Memory B cell (primary cell): ENCODE measurements at places on chromosomes 6 and 20.

GRCh38 chr6:39904946-39905639 lies 29.2 kb downstream of the MOCS1 start:
- no peak for DNase-seq
- H3K27me3 ChIP-seq, result peaks cover 4% of the 10 kb centered on the region
- no peak overlapping the region for H3K4me3 ChIP-seq

DNA sequence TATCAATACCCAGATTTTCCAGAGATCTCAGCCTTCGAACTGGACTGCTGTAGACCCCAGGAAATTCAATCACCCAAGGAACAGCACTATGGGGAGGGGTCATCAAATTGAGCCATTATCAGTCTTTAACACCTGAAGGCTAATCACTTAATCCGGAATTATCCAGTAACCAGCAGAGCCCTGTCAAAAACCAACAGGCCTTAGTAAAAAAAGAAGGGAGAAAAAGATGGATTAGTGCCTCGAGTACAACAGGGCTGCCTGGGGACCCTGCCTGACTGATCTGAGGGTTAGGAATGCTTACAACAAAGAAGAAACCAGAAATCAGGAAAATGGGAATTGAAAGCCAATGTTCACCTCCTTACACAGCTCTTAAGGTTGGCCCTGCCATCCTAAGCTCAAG lies 7.6 kb downstream of the RRAGD start:
- peaks cover 2% of the 10 kb centered on the region for H3K27me3 ChIP-seq
- no peak for DNase-seq
- peaks cover 3% of the 10 kb centered on the region for H3K4me1 ChIP-seq
- H3K27ac ChIP-seq, result no peak overlapping the region

GRCh38 chr6:5229356-5229755 lies 31.4 kb downstream of the LYRM4 start:
- H3K4me3 ChIP-seq, result no peak overlapping the region
- H3K27ac ChIP-seq, result no peak overlapping the region
- no peaks in the 10 kb centered on the region for H3K27me3 ChIP-seq
- no peak for DNase-seq

GRCh38 chr6:122412001-122412400 lies 12.5 kb downstream of the HSF2 start:
- peaks cover 7% of the 10 kb centered on the region for H3K4me1 ChIP-seq
- no peaks in the 10 kb centered on the region for H3K27me3 ChIP-seq
- no peak for DNase-seq
- H3K4me3 ChIP-seq, result no peak overlapping the region
- peaks cover 15% of the 10 kb centered on the region for H3K36me3 ChIP-seq

DNA sequence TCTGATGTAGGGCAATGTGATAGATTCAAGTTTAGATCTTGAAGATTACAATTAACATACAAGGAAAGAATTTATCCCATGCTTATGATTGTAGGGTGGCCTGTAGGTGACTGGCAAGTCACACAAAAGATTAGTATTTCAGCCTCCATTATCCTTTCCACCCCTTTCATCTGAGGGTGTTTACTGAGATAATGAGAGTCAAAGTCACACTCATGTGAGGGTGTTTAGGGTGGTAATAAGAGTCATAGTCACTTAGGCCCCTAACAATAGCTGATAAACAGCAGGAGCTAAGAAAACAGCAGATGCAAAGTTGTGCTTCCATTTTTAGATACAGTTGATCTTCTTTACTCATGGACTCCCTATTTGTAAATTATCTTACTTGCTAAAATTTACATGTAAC lies 11.4 kb downstream of the FAM184A start:
- H3K27me3 ChIP-seq, result no peaks in the 10 kb centered on the region
- no peak overlapping the region for H3K4me3 ChIP-seq
- no peaks in the 10 kb centered on the region for H3K36me3 ChIP-seq
- no peak for DNase-seq
- H3K4me1 ChIP-seq, result no peaks in the 10 kb centered on the region
- no peak overlapping the region for H3K27ac ChIP-seq

DNA sequence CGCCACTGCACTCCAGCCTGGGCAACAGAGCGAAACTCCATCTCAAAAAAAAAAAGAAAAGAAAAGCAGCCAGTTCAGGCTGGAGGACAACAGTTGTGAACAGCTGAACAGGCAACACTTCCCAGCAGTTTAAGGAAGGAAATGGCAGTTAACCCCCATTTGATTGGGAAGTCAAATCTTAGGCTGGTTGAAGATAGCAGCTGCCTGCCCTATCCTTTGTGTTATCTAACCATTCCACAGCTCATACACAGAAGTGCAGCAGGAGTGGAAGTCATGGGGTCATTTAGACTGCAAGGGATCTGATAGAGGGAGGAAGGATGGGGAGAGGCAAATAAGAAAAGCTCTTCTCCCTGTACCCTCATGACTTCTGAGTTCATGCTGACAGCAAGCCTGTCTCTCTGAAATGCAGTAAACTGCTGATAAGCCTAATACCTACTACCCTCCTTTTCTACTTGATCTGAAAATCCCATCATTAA lies 35.3 kb downstream of the KCTD20 start:
- no peaks in the 10 kb centered on the region for H3K27me3 ChIP-seq
- H3K36me3 ChIP-seq, result peaks cover 19% of the 10 kb centered on the region
- no peaks in the 10 kb centered on the region for H3K4me1 ChIP-seq

GRCh38 chr20:53760025-53760441 lies 166.4 kb upstream of the ZNF217 start:
- DNase-seq, result no peak
- H3K4me3 ChIP-seq, result peak overlapping the region; percentile 43
- H3K36me3 ChIP-seq, result no peaks in the 10 kb centered on the region
- peak overlapping the region; percentile 75 for H3K27ac ChIP-seq

GRCh38 chr6:143125864-143126573 lies 65.3 kb downstream of the AIG1 start:
- no peaks in the 10 kb centered on the region for H3K27me3 ChIP-seq
- no peak overlapping the region for H3K4me3 ChIP-seq
- no peak for DNase-seq
- H3K4me1 ChIP-seq, result no peaks in the 10 kb centered on the region
- H3K36me3 ChIP-seq, result peaks cover 24% of the 10 kb centered on the region

GRCh38 chr6:122610690-122611455 lies 668 bp downstream of the PKIB start:
- DNase-seq, result peak; percentile 2
- H3K36me3 ChIP-seq, result no peaks in the 10 kb centered on the region
- H3K4me1 ChIP-seq, result peaks cover 15% of the 10 kb centered on the region
- peaks cover 9% of the 10 kb centered on the region for H3K27me3 ChIP-seq

- peaks cover 12% of the 10 kb centered on the region for H3K4me1 ChIP-seq
- H3K27me3 ChIP-seq, result peaks cover 2% of the 10 kb centered on the region
- H3K4me3 ChIP-seq, result no peak overlapping the region
Measured at GRCh38 chr20:23998844-23999243, 10.3 kb upstream of the GGTLC1 start.

DNA sequence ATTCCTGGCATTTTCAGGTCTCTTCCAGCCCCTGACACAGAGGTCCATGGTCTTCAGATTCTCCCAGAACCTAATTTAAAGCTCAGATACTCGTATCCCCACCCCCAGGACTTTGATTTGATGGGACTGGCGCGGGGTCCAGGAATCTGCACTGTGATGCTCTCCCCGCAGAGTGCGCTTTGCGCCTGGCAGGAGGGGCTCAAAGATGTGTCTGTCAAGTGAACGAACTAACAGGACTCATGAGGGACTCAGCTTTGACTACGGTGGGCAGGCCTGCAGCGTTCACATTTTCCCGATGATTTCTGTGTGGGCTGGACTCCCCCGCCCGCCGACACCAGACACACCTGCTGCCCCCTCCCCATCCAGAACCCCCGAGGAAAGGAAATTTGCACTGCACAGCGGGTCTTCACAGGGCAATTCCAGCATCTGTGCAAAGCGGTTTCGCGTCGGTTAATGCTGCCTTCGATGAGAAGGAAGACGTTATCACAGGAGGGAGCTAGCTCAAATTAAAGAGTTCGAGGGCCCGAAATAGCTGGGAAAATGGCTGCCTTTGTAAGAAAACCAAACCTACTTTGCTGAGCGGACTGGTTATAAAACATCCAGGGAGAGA lies 90.2 kb downstream of the ZDHHC14 start:
- H3K4me3 ChIP-seq, result no peak overlapping the region
- no peaks in the 10 kb centered on the region for H3K27me3 ChIP-seq
- peaks cover 7% of the 10 kb centered on the region for H3K36me3 ChIP-seq
- H3K4me1 ChIP-seq, result peaks cover 29% of the 10 kb centered on the region

DNA sequence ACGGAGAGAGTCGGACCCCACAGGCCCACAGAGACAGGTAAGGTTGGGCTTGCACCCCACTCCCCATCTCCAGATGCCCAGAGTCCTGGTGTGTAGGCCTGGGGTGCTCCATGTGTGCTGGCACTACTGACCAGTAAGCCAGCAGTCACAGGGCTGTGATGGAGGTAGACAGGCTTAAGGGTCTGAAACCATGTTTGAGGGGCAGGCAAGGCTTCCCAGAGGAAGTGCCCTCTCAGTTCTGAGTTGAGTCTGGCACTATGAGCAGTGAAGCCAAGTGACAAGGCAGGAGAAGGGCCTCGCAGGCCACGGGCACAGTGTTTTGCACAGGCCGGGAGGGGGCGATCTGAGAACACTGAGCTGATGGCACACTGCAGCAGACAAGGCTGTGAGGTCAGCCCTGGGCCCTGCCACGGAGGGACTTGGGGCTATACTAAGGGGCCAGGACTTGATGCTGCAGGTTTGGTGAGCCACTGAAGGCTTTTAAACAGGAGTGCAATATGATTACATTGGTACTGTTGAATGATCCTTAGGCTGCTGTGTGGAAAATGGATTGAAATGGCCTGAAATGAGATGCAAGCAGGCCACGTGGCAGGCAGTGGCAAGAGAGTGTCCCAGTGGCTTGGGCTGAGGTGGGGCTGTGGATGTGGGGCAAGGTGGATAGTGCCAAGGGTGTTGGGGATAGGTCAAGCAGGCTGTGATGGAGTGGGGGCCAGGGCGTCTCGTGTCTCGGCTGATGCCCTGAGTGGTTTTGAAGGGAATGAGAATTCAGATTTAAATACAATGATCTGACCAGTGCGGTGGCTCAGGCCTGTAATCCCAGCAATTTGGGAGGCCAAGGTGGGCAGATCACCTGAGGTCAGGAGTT lies 20.3 kb downstream of the TTBK1 start:
- no peak overlapping the region for H3K4me3 ChIP-seq
- H3K36me3 ChIP-seq, result no peaks in the 10 kb centered on the region
- H3K27ac ChIP-seq, result no peak overlapping the region
- peak; percentile 77 for DNase-seq
- peaks cover 6% of the 10 kb centered on the region for H3K27me3 ChIP-seq

GRCh38 chr6:167030222-167031072 lies 31.2 kb downstream of the CEP43 start:
- H3K27me3 ChIP-seq, result no peaks in the 10 kb centered on the region
- H3K27ac ChIP-seq, result no peak overlapping the region
- H3K4me1 ChIP-seq, result peaks cover 5% of the 10 kb centered on the region
- H3K36me3 ChIP-seq, result peaks cover 38% of the 10 kb centered on the region
- H3K4me3 ChIP-seq, result no peak overlapping the region
- DNase-seq, result no peak

DNA sequence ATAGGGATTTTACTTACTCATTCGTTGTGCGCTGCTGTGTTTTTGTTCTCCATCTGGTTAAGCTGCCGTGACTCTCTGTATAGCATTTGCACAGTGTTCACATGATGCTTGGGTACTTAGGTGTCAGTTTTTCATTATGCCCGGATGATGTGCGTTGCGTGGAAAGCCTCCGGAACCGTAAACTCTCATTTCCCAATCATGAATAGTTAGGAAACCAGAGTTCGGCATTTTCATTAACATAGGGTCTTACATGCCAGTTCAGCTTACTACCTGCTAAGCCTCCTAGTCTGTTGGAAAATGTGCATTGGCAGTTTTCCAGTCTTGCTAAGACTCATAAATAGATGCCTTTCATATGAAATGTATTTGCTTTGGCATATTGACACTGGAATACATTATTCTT lies 483.4 kb upstream of the FLRT3 start:
- no peaks in the 10 kb centered on the region for H3K36me3 ChIP-seq

GRCh38 chr6:164085091-164086075 lies 670.9 kb downstream of the QKI start:
- H3K4me1 ChIP-seq, result no peaks in the 10 kb centered on the region
- H3K27me3 ChIP-seq, result peaks cover 6% of the 10 kb centered on the region
- H3K4me3 ChIP-seq, result no peak overlapping the region
- H3K27ac ChIP-seq, result no peak overlapping the region

GRCh38 chr6:112502351-112503090 lies 155.4 kb downstream of the RFPL4B start:
- no peak overlapping the region for H3K27ac ChIP-seq
- H3K4me1 ChIP-seq, result no peaks in the 10 kb centered on the region
- H3K4me3 ChIP-seq, result no peak overlapping the region
- no peak for DNase-seq
- H3K36me3 ChIP-seq, result no peaks in the 10 kb centered on the region

DNA sequence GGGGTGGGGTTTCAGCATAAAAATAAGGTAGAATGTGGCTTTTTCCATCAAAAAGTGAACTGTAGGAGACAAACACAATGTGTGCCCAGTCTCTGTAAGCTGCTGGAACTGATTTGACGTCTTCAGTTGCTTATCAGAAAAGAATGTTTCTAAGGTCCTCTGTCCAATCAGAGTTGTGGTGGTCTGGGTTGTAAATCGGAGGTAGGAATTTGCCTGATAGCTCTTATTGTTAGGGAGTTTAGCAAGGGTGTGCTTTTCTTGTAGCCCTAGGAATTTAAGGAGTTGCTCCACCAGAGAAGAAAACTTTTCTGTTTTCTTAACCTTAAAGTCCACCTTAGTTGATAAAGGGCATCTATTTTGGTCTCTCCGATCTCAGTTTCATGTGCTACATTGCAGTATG lies 10.4 kb upstream of the SSTR4 start:
- no peaks in the 10 kb centered on the region for H3K4me1 ChIP-seq
- no peak overlapping the region for H3K27ac ChIP-seq
- H3K36me3 ChIP-seq, result no peaks in the 10 kb centered on the region
- peaks cover 2% of the 10 kb centered on the region for H3K27me3 ChIP-seq
- no peak for DNase-seq

DNA sequence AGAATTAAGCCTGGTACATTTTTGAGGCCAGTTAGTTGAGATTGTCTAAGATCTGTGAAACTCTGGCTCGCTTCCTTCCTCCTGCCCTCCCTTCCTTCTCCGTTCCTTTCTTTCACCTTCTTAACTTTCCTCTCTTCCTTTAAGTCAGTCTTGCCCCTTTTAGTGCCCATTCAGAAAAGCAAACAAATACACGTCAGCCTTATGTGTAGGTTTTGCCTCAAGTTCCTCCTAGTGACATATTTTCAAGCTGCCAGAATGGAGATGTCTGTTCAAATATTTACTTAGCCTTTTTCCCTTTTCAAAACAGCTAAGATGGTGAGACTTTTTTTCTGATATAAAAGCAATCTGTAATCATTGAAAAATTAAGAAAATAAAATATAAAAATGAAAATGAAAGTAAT lies 178.4 kb downstream of the FARS2 start:
- H3K27me3 ChIP-seq, result no peaks in the 10 kb centered on the region
- no peak overlapping the region for H3K4me3 ChIP-seq
- peaks cover 32% of the 10 kb centered on the region for H3K36me3 ChIP-seq
